ENCODE measurements at places on chromosomes 4 and X.

GRCh38 chrX:57156397-57157049 is 19.3 kb upstream of the SPIN2A start:
- no peak for DNase-seq

GRCh38 chr4:168981460-168981859 is 28.6 kb downstream of the CBR4 start:
- DNase-seq: no peak

- DNase-seq: no peak
Measured at GRCh38 chrX:41542536-41542935, 95.4 kb downstream of the NYX start.

DNA sequence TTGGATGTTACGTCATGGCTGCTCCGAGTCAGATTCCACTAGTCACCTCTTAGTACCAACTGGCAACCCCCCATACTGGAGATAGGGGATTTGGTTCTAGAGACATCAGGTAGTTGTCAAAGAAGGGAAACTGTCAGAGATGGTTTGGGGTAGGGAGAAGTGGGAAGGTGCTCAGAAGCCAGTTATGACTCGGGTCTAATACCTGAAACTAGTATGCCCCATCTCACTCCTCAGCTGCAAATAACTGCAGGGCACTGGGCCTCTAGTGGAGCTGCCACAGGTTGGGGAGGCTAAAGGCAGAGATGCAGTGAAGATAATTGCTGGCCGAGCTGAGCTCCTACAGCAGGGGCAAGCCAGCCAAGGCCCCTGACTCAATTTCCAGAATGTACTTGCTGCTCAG is 30.0 kb downstream of the OTUD6A start:
- no peak for DNase-seq

DNA sequence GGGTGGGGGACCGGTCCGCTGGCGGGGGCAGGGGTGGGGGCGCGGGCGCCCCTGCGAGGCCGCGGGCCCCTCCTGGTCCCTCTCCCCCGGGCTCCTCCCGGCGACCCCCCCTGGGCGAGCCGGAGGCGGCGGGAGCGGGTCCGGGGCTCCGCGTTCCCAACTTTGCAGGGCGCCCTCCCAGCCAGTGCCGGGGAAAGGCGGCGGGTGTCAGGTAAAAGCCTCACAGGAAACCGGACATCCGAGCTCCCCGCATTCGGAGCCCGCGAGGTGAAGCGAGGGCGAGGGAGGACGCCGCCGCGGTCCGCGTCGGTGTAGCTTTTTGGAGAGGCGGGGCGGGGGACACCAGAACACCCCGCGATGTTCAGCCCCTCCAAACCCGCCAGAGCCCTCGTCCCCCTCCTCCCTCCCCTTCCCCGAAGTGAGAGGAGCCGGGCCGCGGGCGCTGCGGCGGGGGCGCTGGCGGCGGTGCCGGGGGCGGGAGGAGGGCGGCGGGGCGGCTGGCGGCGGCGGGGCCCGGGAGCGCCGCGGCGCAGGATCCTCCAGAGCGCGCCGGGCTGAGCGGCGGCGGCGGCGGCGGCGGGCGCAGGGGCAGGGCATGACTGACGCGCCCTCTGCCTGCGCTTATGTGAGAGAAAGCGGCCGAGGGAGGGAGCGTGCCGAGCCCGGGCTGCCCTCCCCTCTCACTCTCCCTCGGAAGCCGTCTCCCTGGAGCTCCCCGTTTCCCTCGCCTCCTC is at the start of gene VEGFC:
TSS of gene VEGFC (minus strand) at position 597 of the 734 bp plus-strand sequence. CDS start 611 bp downstream, outside the sequence.
- DNase-seq: peak; percentile 56

DNA sequence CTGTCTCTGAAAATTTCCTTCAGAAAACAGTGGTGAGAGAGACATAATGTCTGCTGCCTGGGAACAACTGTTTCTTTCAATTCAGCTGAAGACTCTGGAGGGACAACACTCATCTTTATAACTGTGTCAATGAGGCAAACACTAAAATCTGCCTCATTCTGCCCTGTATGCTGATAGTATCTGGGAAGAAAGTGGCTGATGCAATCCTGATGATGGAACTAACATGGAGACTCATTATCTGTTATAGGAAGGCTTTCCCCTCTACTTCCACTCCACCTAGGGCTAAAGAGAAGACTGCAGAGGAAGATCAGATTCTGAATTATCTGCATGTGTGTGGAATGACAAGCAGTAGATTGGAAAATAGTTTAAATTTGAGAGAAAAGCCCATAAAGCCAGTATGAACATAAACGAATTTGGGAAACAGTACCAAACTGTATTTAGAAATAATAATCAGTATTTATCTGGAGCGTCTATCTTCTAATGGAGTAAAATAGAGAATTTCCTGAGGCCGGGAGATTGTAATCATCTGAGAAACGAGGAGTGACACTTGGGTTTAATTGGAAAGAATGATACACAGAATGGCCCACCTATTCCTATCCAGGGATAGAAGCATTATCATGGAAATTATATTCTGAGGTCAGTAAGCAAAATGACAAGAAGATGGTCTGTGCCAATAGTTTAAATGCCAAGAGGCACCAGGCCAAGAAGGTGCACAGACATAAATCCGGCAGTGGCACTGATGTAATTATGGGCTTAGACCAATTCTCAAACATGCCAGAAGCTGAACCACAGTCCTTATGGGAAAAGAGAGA is 85.4 kb downstream of the SHISA3 start:
- no peak for DNase-seq

GRCh38 chrX:40154250-40154852 is 56.6 kb upstream of the BCOR start:
- no peak for DNase-seq

GRCh38 chr4:100581337-100581736 is 63.5 kb upstream of the EMCN start:
- DNase-seq: no peak

- DNase-seq: no peak
Measured at GRCh38 chrX:150902434-150903109, 4.1 kb upstream of the CD99L2 start.

GRCh38 chrX:92270936-92271855 is 492.0 kb downstream of the PCDH11X start:
- DNase-seq: no peak

DNA sequence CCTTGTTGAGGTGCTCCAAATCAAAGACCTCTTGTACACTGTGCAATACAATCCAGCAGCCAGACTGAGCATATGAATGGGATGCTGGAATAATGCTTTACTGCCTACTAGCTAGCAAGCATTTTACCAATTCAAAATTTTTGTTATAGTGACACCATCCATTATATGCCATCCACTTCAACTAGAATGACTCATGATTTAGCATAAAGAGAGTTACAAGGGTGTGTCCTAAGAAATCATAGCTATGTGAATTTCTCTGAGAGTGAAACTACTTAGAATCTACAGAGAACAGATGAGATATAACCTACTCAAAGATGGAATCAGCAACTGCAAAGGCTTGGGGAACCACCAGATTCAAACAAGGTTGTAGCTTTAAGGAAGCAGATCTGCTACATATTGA is 221.9 kb downstream of the LHFPL1 start:
- no peak for DNase-seq

GRCh38 chrX:10676235-10676957 is 56.0 kb upstream of the MID1 start:
- no peak for DNase-seq

- no peak for DNase-seq
Measured at GRCh38 chr4:145840162-145840768, 98.4 kb downstream of the ZNF827 start.

- DNase-seq: no peak
Measured at GRCh38 chr4:155007660-155008176, 200.7 kb upstream of the NPY2R start.

- no peak for DNase-seq
Measured at GRCh38 chrX:139909712-139910111, 23.1 kb downstream of the ATP11C start.

DNA sequence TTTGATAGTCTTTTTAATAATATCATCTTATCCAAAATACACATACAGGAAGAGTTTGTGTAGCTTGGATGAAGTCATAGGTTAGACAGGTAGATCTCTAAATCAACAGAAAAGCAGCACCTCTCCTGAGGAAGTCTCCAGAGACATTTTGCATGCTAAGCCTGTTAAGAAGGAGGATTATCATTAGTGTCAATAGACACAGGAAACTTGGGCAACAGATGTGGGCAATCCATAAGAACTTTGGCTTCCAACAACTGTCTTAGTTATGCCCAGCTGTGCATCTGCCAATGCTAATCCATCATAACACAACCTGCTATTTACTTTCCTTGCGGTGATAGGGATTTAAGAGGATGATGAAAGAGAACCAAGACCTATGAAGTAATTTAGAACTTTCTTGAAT is 1052.6 kb downstream of the RPA4 start:
- no peak for DNase-seq

GRCh38 chr4:25032126-25032525 is 1.4 kb upstream of the LGI2 start:
- no peak for DNase-seq

DNA sequence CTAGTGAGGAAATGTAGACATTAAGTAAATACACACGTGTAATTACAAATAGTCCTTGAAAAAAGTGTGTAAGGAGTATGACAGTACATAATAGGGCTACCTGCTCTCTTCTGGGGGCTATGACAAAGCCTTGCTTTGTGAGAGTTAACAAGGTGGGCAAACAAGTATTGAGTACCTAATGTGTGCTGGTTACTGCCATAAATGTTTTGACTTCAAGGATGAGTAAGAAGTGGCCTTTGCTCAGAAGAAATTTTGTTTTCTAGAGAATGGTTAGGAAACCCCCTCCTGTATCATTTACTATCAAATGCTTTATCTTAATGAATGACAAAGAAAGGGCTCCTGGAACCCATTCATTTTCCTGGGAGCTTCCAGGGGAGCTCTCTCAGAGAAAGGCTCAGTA is 167.0 kb upstream of the CASK start:
- DNase-seq: no peak

- DNase-seq: no peak
Measured at GRCh38 chr4:2576290-2576689, 39.8 kb downstream of the FAM193A start.

- no peak for DNase-seq
Measured at GRCh38 chr4:45302828-45303227, 576.5 kb upstream of the GNPDA2 start.

DNA sequence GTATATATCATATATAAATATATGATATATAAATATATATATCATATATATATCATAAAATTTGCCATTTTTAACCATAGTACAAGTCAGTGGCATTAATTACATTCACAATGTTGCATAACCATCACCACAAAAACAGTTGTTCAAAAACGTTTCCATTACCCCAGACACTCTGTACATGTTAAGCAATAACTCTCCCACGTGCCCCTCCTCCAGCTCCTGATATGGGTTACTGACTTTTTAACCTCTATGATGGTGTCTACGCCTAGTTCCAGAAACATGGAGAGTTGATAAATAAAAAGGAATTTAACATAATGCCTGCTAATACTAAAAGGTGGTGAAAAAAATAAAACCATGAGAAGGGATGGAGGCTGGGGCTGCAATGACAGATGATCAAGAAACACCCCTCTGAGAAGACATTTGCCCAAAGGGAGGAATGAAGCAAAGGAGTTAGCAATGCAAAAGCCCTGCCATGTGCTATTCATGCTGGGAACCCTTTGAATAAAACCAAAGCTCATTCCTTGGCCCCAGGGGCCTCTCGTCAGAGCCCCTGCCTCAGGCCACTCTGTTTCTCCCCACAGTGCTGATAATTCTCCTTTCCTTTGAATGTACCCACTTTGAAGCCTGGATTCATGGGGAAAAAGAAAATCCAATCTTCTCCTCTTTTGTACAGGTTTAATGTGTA is 144.3 kb downstream of the NWD2 start:
- no peak for DNase-seq

DNA sequence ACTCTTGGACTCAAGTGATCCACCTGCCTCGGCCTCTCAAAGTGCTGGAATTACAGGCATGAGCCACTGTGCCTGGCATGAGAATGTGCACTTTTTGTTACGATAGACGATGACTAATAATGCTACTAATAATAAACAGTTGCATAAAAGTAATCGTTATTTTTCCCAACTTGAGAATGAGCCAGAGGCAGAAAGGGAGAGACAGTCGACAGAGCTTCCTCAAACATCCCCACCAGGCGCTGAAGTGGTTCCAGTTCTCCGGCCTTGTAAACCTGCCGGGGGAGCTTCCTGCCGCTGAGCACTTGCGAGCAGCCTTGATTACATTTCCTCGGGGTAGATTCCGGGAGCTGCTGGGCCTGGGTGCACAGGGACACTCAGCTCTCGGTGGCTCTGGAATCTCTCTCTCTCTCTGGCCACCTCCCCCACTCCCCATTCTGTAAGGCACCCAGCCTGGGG is 8.9 kb upstream of the HTRA3 start:
- DNase-seq: no peak

- no peak for DNase-seq
Measured at GRCh38 chr4:8739820-8740665, 131.6 kb downstream of the HMX1 start.

GRCh38 chr4:35653451-35653850 is 590.9 kb downstream of the ARAP2 start:
- DNase-seq: no peak

GRCh38 chr4:145061318-145061920 is 36.6 kb downstream of the ANAPC10 start:
- DNase-seq: peak; percentile 7

GRCh38 chr4:187071946-187072600 is 348.4 kb upstream of the FAT1 start:
- DNase-seq: no peak

DNA sequence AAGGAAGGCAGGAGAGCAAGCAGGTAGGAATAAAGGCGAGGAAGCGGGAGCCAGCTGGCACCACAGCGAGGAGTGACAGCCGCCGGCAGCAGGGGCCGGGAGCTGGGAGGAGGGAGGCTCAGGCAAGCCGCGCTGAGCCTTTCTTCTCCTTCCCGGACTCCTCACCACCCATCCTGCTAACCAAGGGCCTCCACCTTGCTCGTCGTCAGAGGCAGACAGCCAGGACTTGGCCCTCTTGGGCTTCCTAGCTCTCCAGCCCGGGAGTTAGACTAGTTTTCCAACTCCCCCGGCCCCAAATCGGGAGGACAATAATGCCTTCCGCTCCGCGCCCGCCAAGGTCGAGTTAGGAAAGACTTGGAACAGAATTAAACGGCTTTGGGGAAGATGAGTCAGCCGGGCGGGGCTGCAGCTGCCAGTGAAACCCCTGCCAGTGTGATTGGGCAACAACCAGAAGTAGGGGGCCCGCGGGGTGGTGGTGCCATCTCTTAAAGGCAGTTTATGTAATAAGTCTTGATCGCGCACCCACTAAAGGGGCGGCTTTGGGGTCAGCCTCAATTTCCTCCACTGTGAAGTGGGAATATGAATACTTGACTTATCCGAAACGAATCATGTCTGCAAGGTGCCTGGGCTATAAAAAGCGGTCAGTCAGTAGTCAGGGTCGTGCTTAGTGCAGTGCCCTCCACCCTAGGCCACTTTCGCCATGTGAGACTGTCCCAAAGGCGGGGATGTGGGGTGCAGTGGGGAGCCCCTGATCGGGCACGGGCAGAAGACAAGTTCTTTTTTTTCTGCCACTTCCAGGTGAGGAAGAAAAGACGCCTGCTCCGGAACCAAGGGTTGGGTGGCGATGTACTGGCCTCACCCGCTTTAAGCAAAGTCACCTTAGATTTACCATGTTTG is 6.7 kb upstream of the HSD17B10 start:
- peak; percentile 36 for DNase-seq

Measured in amniotic stem cell (primary cell).